SW 1271 (cell line): ENCODE measurements at places on chromosomes 11 and 22.

DNA sequence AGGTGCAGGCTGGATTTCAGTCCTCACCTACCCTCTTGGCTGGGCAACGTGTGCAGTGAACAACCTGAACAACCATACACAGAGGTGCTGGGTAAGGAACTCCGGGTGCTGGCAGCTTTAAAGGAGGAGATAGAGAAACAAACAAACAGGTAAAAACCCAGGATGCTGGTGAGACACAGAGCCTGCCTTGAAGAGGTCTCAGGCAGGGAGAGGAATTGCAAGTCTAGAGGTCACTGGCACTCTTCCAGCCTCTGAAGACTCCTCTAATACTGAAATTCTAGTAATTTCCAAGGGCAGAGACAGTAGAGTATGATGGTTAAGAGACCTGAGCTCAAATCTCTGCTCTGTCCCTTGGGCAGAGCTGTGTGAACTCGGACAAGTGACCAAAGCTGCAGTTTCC, 192.5 kb downstream of the CEP164 start:
- DNase-seq, result no peak

- DNase-seq, result no peak
Measured at GRCh38 chr11:19881177-19881576, 168.5 kb downstream of the NAV2 start.

GRCh38 chr11:96331699-96332116, 11.3 kb downstream of the MAML2 start:
- no peak for DNase-seq

DNA sequence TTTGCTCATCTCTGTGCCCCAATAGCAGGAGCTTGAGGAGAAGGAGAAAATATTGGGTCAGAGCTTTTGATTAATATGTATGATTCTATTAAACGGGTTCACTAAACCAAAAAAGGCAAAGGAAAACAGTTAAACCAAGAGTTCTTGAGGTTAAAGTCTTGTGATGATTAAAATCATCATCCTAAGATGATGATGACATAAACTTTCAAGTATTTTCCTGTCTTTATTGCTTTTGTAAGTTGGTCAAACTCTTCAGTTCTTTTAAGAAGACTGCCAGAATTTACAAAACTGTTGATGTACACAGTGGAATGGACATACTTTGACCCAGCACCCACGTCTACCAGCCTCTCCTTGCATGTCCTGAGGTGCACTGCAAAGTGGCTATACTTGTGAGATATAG, 41.0 kb downstream of the FDX1 start:
- no peak for DNase-seq

DNA sequence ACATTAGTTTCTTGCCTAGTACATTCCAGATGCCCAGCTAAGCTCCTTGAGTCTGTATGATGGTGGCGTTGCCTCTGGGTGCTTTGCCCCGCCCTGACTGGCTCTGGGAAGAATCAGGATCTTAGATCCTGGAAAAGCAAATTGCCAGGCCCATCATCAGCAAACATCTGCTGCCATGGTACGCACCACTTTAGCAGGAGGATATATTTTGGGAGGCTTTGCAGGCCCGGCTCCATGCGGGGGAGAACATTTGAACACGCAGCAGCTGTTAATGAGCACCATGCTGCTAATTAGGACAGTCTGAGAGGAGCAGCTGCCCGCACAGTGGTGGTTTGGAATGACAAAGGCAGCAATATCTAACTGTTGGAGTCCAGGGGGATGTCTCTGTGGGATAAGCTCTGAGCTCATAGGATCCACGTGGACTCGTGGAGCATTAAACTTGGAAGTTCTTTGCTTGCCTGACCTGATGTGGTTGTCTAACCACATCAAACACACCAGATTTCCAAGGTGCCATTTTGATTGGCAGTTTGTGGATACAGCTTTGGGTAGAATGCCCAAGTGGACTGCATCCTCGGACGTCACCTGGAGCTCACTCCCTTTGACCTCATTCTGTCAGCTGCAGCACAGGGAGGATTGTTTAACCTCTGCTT, 217.0 kb upstream of the ZBED5 start:
- DNase-seq, result no peak

DNA sequence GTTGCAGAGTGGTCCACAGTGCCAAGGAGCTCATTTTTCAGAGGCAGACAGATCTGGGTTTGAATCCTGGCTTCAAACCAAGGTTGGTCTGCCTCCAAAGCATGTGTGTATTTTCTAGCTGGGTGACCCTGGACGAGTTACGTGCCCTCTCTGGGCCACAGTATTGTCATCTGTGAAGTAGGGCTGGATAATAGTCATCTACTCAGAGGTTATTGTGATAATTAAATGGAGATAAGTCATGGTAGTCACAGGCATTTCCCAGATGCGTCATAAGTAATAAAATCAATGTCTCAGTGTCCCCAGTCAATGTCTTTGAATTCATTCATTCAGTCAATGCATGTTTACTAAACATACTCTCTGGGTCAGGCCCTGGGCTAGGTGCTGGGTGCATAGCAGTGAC, 8.6 kb downstream of the OMP start:
- no peak for DNase-seq

- no peak for DNase-seq
Measured at GRCh38 chr22:33625959-33626358, 294.3 kb downstream of the LARGE1 start.

DNA sequence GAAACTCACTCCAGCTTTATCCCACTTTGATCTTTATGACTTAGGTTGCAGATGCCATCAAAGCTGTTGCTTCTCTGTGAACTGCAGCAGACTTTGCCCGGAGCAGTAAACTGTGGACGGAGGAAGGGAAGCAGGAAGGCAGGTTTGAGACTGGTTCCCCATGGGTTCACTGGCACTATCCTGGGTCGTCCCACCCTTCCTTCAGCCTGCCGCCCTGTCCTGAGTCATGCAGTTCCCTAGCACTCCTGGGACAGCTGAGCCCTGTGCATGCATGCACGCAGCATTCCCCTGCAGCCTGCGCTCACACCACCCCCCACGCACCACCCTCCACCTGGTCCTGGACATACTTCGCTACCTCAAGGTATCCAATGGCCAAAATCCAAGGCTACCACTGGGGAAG, 23.5 kb upstream of the P2RY2 start:
- no peak for DNase-seq

DNA sequence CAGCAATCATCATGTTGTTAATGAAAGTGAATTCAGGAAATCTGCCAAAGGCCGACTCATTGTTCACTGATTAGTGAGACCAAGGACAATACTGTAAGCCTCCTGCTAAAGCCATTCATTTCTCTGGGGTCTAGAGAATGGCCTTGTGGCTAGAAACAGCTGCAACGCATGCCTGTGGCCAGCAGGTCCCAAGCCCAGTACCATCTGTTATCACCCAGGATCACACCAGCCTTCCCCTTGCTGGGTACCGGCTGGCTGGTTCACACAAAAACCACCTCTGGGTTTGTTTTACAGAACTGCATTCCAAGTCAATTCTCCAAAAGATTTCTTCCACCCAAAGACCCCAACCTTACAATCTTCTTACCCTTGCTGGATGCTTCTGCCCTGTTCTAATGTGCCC, 1.1 kb downstream of the PLAAT5 start:
- DNase-seq, result no peak

GRCh38 chr11:119607726-119608125, 121.3 kb downstream of the NECTIN1 start:
- no peak for DNase-seq

DNA sequence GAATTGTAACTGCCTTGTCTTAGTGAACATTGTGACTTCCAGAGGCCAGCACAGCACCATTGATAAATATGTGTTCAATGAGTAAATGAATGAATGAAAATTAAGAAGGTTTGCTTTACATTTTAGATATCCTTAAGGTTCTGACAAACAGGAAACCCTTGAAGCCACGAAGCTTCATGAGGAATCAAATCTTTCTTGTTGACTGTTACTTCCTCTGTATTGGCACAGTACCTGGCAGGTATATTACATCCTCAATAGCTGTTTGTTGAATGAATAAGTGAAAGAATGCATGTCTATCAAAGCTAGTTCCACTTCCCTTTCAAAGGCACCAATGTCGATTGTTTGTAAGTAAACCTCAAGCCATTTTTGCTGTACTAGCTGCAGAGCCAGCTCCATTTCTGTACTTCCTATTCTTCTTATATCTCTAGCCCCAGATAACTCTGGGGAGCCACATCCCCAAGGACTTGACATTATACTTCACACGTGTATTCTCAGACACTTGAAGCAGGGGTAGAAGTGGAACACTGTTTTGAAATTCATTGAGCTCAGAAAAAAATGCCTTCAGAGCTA, 140.3 kb upstream of the RAG2 start:
- DNase-seq, result no peak

GRCh38 chr22:20829491-20830134, 29.0 kb downstream of the PI4KA start:
- DNase-seq, result no peak

GRCh38 chr11:88337181-88337986, at the start of gene CTSC:
CTSC (minus strand) TSS chr11:88337736; CDS start chr11:88337672, 64 bp downstream.
- peak; percentile 92 for DNase-seq

- peak; percentile 88 for DNase-seq
Measured at GRCh38 chr11:86069408-86070101, 671 bp upstream of the PICALM start.
